ENCODE measurements at places on chromosomes 3 and 15.
A peak's percentile ranks its signal among the peaks of the same experiment; 100 is the strongest.

GRCh38 chr3:132276228-132276906, 40.8 kb upstream of the ACP3 start:
- DNase-seq, result no peak

DNA sequence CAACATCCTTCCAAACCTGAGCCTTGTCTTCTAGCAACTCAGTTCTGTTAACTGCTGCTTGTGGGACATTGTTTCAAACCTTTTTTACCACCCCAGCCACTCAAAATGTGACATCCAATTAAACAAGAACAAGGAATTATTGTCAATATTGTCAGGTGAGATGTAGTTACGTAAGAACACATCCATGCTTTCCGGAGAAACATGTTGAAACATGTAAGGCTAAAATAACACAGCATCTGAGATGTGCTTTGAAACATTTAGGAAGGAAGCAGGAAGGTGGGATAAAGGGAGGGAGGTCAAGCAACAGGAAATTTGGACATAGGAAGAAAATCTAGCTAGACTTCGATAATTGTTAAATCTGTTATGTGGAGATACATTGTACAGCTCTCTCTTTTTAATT, 50.9 kb upstream of the PRICKLE2 start:
- no peak for DNase-seq

- no peak for DNase-seq
Observed at GRCh38 chr15:73065114-73065513, 12.9 kb downstream of the NEO1 start.

GRCh38 chr3:26368312-26368711, 254.3 kb upstream of the LRRC3B start:
- no peak for DNase-seq

GRCh38 chr3:159252772-159253384, 451.0 kb downstream of the MFSD1 start:
- no peak for DNase-seq

GRCh38 chr15:62940093-62940754, 102.3 kb upstream of the TPM1 start:
- no peak for DNase-seq

DNA sequence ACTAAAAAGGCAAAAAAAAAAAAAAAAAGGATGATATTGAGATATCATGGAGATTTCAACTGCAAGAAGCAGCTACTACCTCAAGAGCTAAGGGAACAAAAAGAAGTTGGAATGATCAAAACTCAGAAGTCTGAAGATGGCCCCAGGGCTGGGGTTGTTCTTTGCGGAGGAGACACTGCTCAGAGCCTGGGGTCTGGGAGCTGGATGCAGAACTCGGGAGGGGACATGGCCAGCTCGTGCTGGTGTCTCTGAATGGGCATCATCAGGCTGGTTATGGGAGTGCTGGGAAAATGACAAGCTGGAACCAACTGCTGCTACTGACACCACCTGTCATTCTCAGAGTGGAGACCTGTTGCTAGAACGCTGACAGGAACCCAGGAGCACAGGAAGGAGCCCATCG, 14.2 kb upstream of the ADIPOQ start:
- DNase-seq, result no peak

DNA sequence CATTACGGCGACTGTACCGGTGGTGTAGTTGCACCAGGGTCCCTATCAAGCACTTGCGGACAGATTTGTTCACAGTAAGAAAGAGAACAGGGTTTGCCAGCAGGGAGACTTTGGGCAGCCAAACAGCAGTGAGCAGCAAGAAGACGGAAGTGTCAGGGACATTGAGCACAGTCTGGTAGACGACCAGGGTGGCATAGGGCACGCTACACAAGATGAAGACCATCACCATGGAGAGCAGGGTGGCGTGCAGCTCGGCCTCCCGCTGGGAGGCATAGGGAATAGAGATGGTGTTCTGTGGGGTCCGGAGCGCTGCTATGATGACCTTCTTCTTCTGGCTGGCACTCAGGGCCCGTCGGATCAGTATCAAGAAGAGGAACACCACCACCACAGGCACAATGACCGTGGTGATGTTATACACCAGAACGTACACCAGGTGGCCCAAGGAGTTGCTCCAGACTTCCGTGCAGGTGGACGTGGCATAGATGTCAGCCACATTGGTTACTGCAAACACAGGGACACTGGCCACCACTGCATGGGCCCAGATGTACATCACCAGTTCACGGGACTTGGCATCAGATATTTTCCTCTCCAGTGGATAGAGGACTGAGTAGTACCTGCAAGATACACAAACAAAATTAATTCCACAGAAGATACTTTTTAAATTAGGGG, 19.1 kb upstream of the FSIP1 start:
- no peak for DNase-seq

DNA sequence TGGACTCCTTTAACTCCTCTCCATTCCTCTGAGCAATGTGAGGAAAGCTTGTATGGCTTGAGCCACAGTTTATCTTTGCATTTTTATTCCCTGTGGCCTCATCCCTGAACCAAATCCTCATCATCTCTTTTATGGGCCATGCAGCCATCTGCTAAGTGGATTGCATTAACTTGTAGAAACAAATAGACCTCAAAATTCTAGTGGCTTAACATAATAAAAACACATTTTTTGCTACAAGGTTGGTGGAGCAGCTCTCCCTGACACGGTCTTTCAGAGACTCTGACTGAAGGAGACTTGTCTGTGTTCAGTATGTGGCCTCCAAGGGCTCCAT, 135.3 kb downstream of the RPL22L1 start:
- DNase-seq, result no peak

- DNase-seq, result no peak
Observed at GRCh38 chr3:14740983-14741382, 66.0 kb downstream of the C3orf20 start.

DNA sequence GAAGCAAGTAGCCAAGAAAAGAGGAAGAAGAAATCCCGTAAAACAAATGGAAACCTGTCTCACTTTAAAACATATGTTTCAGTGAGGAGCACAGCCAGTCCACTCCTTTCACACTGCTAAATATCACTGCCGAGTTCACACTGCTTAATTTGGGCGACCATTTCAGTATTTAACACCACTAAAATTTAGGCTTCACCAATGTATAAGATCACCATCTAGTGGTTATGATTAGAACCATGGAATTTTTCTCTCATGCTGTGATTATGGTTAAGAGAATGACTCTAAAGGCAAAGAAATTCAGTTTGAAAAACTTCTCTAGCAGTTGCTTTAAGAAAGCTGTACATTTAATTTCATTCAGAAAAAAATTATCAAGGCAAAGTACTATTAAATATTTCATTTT, 16.6 kb downstream of the SLC4A7 start:
- no peak for DNase-seq

- DNase-seq, result no peak
Observed at GRCh38 chr3:154123906-154124305, 2.7 kb downstream of the ARHGEF26 start.

GRCh38 chr3:124413989-124414598, 316.2 kb upstream of the UMPS start:
- no peak for DNase-seq

GRCh38 chr3:184229394-184230080, at the start of gene VWA5B2:
Gene VWA5B2 (plus strand): TSS chr3:184229585. CDS start chr3:184230529, 944 bp downstream.
- DNase-seq, result peak; percentile 64

DNA sequence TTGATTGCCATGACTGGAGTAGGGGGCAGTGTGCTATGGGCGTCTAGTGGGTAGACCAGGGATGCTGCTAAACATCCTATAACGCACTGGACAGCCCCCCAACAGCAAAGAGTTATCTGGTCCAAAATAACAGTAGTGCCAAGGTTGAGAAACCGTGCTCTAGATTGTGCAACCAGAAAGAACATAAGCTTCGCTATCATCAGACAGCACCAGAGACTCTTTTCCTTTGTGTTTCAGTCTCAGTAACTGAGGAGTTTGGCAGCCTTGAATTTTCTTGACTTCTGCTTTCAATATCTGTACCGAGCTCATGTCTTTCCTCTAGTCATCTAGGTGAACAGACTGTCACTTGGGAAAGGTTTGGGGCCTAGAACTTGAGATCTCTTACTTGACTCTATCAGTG, 8.8 kb downstream of the ARID3B start:
- no peak for DNase-seq

GRCh38 chr3:140145528-140145927, 210.5 kb downstream of the CLSTN2 start:
- no peak for DNase-seq

DNA sequence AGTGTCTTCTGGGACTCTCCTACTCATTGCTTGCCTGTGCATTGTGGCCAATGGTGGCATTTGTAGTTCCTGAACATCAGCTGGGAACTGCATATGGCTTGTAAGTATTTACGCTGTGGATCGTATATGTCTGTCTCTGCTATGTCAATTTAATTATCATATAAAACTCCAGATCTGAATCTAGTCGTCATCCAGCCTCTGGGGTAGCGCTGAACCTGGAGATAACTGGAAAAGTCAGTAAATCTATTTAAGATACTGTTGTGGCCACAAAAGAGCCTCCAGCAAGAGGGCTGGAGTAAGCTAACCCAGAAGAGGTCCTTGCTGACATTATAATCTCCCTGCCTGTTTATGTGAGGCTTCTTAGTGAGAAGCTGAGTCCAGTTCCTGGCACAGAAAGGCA, 21.6 kb downstream of the MFSD1 start:
- DNase-seq, result no peak

- DNase-seq, result peak; percentile 24
Observed at GRCh38 chr3:183515968-183516851, 39.3 kb downstream of the KLHL6 start.

- DNase-seq, result no peak
Observed at GRCh38 chr15:71431343-71432336, 316.4 kb downstream of the THSD4 start.

DNA sequence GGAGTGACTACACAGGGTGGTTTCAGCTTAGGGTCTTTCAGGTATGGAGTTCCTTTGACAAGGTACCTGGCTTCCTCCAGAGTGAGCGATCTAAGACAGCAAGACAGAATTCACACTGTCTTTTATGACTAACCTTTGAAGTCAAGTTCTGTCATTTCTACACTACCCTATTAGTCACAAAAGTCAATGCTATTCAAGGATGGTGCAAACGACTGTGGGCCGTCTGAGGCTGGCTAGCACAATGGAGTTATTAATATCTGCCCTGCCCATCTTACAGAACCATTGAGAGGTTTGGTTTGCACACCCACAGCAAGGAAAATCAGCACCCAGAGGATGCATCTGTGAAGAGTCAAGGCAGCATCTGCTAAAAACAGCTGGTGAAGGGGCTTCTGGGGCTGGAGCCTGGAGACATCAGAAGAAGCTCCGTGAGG, 62.9 kb upstream of the XCR1 start:
- no peak for DNase-seq

- DNase-seq, result no peak
Observed at GRCh38 chr3:127749787-127750225, 72.5 kb downstream of the MGLL start.

DNA sequence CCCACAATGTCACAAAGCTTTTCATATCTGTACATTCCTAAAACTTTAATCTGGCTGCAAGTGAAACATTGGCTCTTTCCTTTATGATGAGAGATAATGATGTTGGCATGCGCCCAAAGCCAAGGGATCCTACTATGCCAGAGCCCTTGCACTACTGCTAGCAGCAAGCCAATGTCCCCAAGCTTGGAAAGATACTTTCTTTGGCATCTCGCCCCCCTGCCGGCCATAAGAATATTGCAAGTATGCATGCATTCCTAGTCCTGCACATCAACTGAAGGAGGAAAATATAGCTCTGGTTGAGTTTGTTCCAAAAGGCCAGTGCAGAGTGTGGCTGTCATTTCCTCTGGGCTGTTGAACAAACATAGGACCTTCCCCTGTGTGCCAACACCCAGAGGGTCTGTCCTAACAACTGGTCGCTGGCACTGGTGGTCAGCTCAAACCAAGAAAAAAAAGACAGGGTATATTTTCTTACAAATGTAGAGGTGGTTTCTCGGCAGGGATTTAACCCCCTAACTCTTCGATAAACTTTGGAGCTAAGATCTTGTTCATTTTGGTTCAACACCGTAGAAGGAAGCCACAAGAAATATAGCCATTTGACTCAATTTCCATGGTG, 120.9 kb upstream of the ZBED2 start:
- peak; percentile 20 for DNase-seq

- DNase-seq, result no peak
Observed at GRCh38 chr15:39770748-39771689, 11.6 kb downstream of the FSIP1 start.

GRCh38 chr3:94596141-94596540, 533.3 kb downstream of the NSUN3 start:
- no peak for DNase-seq

- DNase-seq, result no peak
Observed at GRCh38 chr3:56107157-56107556, 361.1 kb downstream of the ERC2 start.

- no peak for DNase-seq
Observed at GRCh38 chr3:44926921-44927320, 49.1 kb downstream of the ZDHHC3 start.

GRCh38 chr3:15347737-15348110, 15.3 kb upstream of the SH3BP5 start:
- DNase-seq, result no peak
